ENCODE measurements at places on chromosomes 4 and X.

DNA sequence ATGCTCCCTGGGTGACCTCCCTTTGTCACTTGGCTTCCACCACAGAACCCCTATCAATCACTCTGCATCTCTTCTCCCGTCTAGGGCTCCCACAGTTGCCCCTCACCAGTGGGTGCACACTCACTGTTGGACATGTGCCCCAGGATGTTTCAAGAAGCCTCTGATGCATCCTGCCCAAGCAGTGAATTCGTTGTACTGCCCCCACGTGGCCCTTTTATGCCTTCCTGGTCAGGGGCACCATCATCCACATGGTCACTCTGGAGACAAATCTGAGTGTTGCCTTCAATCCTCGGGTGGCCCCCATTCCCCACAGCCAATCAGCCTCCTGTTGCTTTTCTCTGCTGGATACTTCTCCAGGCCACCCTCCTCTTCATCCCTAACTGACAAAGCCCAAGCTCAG, 12.2 kb downstream of the ITIH6 start:
- no peak for DNase-seq

DNA sequence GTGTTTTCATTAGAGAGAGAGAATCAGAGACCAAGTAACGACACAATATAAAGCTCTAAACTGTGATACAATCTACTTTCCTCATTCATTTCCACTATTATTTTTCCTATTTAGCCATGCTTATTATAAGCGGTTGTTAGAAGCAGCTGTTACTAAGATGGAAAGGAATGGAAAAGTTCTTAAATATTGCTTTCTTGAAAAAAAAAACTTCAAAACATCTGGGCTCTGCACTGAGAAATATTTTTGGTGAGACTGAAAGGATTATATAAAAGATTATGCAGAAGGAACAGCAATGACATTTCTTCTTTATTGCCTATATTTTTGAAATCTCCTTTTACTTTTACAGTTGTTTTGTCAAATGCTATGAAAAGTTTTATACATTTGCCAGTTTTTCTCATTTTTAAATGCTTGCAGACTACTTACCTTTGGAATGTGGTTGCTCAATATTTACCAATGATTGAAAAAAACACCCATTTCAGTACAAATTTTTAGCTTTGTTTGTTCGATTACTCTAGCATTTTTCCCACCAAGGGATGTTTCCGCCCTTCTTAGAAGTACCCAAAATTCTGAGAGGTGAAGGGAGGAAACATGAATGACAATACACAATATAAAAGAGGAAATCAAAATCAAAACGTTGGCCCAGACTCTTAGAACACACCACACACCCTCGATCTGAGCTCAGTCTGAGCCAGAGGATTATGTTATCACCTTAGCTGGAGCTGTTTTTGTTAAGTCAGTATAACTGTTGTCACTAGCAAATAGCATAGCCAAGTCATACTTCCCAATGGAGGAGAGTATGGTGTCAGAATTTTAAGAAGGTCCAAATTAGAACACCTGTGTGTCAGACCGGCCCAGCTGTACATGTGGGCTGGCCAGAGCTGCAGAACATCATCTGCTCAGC, 18.4 kb downstream of the DKK2 start:
- no peak for DNase-seq

DNA sequence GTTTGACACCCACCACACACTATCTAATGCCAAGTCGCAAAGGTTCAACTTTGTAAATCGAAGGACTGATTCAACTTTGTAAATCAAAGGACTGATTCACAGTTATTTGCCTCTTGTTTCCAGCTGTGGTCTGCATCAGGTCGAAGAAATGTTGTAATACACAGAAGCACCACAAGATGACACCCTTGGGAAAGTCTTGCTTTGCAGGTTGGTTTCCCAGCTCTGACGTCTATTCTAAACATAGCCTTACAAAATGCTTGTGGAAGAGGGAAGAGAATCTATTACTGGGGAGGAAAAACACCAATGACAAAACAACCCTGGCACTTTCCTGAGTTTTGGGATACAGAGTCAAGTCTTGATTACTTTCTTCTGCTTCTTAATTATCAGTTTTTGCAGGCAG, 35.3 kb downstream of the SUPT20HL1 start:
- peak; percentile 8 for DNase-seq

DNA sequence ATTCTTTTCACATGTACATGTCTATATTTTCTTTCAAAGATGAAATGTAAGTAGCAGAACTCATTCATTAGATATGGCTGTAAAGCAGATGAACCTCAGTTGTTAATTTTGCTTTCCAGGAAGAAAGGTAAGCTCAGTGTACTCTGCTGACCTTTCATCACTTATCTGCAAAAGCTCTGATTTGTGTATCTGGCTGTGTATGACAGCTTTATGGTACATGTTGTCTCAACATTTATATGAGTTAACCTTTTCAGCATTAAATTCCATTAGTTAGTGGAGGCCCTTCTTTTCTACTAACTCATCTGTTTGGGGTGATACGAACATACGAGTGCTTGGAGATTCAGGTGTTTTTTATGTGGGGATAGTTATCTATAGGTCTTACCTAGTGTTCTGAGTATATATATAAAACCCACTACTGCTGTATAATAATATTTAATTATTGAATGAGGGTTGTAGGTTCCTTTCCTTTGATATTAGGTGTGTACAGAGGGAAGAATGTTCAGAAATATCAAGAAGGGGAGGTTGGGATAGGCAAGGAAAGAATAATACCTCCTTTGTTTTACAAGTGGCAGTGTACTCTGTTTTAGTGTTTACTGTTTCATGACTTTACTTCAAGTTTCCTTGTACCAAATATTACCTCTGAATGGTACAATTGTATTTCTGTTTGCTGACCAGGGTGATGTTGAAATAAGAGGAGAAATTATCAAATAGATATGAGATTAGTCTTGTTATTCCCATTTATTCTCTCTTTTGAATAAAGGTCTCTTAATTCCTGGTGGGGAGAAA, 395.5 kb downstream of the ARHGAP24 start:
- DNase-seq, result no peak

GRCh38 chr4:185318679-185319078, 77.0 kb downstream of the LRP2BP start:
- no peak for DNase-seq

DNA sequence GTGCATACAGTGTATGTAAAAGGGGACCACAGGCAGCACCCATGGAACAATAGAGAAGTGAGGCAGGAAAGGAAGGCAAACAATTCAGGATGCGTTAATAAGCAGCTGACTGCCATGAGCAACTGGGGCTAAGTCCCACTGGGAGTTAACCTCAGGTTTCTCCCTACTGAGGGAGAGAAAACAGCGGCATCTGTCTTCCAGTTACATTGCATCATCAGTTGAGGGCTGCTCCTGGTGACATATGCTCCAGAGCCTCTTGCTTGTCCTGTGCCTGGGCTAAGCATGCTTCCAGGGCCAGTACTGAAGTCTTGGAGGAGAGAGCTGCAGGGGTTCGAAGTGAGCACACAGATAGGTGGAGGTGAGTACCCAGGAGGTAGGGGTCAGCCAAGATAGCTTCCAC, 24.3 kb downstream of the RAI2 start:
- no peak for DNase-seq

- DNase-seq, result no peak
Measured at GRCh38 chr4:88753658-88754571, 56.3 kb upstream of the NAP1L5 start.

GRCh38 chr4:166165829-166166420, 292.9 kb downstream of the TLL1 start:
- DNase-seq, result no peak

GRCh38 chr4:3203971-3204431, 45.0 kb upstream of the MSANTD1 start:
- DNase-seq, result no peak

DNA sequence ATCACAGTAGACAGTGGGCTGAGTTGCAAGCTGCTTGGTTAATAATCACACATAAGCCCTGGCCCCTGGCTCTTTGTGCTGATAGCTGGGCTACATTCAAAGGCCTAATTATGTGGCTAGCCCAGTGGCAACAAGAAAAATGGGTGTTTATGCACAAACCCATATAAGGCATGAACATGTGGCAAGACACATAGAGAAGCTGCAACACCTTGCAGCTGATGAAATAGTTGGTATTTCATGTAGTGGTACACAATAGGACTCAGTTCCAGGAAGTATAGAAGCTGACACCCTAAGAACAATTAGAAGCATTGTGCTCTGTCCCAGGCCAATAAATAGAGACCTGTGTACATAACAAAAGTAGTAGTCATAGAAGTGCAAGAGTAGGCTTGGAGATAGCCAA, 14.6 kb upstream of the ZNF630 start:
- no peak for DNase-seq

- DNase-seq, result no peak
Measured at GRCh38 chrX:40108162-40108958, 10.6 kb upstream of the BCOR start.

- no peak for DNase-seq
Measured at GRCh38 chr4:5220028-5220427, 168.7 kb downstream of the STK32B start.

GRCh38 chr4:110022457-110022856, 109.8 kb downstream of the EGF start:
- no peak for DNase-seq

DNA sequence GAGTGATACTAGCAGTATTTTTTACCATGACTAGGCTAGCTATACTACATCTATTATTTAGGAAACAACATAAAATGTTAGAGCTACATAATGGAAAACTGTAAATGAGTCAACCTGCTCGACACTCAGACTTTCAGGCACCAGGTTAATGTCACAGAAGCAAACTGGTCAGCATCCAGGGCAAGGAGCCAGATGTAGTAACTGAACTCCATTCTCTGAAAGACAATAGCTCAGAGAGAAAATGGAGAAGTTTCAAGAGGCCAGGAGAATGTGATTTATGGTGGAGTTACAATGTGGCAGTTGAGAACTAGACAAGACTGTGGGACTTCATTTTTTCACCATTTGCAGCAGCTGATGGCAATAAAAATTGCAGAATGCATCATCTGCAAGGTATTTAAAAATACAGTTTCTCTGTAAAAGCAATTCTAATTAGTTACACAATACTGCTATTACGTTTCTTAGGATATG, 342.7 kb upstream of the PABPC4L start:
- DNase-seq, result no peak

- DNase-seq, result no peak
Measured at GRCh38 chr4:13703096-13703495, 75.6 kb upstream of the BOD1L1 start.

DNA sequence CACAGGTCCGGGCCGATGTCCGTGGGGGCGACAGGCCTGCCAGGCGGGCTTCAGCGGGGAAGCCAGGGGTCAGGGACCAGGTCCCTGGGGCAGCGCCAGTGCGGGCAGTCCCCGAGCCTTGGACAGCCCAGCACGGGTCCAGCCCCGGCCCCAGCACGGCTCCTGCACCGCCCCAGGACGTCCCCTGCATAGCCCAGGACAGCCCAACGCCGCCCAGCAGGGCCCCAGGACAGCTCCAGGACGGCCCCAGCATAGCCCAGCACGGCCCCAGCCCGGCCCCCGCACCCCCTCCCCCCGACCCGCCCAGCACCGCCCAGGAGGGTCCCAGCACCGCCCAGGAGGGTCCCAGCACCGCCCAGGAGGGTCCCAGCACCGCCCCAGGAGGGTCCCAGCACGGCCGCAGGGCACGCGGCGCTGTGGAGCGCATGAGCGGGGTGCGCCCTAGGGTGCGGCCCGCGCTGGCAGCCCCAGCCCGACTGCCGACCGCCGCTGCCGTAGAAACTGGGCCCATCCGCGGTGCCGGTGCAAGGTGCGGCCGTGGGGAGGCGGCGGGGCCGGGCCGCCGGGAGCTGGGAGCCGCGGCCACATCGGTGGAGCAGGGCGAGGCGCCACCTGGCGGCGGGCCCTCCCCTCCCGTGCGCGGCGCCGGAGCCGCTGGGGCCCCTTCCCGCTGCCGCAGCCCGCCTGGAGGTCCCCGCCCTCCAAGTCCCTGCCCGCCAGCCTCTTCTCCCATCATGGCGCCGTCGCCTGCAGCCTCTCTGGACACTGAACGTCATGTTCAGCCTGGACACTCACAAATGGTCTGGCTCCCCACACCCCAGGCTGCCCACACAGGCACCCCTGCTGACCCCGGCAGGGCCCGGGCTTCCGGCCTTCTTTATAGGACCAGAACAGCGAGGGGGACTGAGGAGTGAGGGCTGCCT, 106.8 kb upstream of the NKX1-1 start:
- DNase-seq, result no peak

DNA sequence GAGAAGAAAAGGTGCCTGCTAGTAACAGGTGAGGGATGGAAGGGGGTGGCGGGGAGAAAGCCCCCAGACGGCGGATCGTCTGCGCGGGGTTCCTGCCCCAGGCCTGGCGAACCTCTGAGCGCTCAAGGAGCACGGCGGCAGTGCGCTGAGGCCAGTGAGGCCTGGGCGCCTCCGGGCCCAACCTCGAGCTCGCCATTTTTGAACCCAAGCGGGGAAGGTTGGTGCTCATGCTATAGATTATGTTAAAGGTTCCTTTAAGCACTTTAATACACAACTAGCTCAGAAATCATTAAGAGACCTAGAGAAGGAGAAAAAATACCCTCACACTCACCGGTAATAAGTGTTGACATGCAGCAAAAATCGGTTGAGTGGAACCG, 7.9 kb downstream of the PITX2 start:
- DNase-seq, result no peak

DNA sequence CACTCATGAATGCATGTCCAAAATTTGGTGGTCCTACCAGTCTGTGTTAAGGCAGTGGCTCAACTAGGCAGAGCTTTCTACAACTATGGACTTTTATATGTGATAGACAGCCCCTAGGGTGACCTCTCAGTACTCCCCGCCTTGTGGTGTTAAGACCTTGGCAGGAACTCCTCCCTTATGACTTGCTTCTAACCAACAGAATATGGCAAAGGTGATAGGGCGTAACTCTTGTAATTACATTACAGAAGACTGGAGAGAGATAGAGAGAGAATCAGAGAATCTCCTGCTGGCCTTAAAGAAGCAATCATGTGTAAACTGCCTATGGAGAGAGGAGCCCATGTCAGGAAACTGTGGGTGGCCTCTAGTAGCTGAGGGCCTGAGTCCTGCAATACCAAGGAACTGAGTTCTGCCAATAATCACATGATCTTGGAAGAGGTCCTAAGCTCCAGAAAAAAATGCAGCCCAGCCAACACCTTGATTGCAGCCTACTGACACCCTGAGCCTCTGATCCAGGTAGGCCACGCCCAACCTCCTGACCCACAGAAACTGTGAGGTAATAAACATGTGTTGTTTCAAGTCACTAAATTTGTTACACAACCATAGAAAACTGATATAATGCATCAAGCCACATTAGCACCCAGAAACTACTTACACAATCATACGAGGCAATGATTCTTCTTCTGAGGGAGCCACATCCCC, 68.9 kb downstream of the INPP4B start:
- no peak for DNase-seq

DNA sequence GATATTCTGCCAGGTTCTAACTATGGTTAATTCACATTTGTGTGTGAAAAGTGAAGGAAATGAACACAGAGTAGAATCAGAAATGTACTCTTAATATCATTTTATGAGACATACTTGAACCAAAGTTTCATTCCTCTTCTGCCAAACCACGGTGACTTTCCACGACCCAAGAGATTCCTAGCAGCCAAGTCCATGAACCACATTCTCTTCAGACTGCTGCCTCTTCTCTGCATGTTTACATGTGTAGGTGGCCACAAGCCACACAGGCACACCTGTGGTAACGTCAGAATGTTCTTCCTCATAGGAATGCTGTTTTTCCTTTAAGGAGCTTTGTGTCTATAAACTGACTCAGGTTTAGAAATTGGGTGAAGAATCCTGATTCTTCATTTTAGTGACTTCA, 1411.2 kb downstream of the RAPGEF2 start:
- DNase-seq, result no peak

Data from stimulated activated CD8-positive, alpha-beta memory T cell treated with anti-CD3 and anti-CD28 coated beads, Interleukin-15, amount 100 ng/mL, for 4 hours (primary cell).